ENCODE measurements at places on chromosomes 2 and 18.
A peak's percentile ranks its signal among the peaks of the same experiment; 100 is the strongest.

DNA sequence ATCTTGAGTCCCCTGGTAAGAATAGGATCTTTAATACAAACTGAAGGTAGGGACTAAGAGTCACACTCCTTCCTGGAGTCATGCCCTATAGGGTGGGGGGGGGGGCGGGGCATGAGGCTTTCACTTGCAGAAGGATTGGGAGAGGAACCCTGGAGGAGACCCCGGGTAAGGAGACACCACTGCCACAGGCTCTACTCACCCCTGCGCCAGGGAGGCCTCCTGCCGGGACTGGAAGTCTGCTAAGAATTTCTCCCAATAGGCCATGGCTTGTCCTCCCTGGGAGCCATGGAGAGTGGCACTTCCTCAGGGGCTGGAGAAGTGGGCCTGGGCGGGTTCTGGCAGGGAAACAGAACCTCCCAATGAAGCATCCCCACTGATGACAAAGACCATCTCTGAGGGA is 645.3 kb upstream of the RAB6C start:
- no peak for DNase-seq

DNA sequence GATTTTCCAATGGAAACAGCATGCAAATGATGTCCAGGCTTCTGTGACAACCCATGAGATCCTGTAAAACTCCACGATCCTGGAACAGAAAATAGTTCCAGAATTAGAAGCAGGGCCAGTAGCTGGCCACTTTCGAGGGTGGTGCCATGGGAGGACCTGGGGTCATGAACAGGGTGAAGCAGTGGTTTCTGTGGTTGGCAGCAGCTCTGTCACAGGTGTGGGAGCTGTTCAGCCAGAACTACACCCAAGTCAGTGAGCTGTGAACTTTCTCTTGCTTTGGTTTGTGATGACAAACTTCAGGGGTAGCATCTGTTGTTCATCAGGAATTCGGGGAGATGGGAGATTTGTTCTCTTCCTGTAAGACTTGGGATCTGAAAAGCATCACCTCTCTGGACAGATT is 314.4 kb upstream of the NT5C1B start:
- no peak for DNase-seq

DNA sequence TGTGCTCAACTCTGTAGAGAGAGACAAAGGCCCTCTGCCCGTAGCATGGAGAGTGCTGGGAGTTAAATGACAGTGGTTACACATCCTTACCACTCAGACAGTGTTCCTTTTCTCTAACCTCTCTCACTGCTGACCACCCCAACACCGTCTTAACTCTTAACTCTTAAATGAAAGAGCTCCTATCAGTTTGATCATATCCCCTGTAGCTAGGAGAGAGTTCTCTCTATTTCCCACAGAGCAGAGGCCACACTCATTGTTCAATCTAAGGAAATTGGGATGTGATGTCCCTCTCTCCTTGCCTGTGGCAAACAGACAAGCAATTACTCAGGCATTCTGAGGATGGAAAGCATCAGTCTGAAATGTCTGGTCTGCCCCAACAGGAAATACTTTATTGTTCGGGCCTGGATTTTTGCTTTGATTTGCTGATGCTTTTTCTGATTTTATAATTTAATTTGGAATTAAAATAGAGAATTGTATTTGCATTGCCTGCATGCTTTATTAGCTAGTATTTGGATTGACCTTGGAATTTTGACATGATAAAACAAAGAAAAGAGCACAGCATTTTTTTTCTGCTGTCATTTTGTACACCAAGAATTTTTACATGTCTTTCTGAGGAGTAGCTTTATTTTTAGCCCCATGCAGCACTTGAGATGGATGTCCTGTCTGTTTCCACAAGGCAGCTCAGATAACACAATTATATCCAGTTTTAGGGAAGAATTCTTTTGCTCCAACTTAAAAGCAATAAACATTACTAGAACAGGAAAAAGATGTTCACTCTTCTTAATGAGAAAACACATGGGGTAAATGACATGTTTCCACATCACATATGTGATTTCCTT is 27.7 kb upstream of the IER3IP1 start:
- no peak for DNase-seq

GRCh38 chr2:238720232-238720672 is 127.6 kb upstream of the TWIST2 start:
- peak; percentile 47 for DNase-seq

DNA sequence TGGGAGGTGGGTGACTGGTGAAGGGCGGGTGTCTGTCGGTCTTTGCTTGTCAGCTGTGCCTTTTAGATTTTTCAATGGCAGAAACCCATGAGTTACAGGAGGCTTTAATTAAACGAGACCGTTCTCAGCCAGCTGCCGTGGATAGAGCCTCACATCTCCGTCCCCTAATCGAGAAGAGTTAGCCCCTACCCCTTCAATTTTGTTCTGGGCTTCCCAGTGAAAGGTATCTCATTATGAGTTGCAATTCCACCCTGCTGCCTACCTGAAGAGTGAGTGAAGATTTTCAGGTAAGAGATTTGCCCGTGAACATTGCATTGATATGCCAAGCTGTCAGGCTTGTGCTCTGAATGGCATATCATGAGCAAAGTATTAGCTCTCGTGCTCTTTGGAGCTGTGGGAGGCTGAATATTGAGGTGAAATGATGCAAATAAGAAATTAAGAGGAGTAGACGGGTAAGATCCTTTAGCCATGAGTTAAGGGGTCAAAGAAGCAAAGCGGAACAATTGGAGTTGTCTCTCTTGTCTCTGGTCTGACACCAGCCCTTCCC is 118.7 kb upstream of the MSTN start:
- DNase-seq: no peak

GRCh38 chr2:228869636-228870264 is 401.3 kb downstream of the PID1 start:
- no peak for DNase-seq

- DNase-seq: no peak
Observed at GRCh38 chr2:97926946-97927345, 68.8 kb downstream of the TMEM131 start.

DNA sequence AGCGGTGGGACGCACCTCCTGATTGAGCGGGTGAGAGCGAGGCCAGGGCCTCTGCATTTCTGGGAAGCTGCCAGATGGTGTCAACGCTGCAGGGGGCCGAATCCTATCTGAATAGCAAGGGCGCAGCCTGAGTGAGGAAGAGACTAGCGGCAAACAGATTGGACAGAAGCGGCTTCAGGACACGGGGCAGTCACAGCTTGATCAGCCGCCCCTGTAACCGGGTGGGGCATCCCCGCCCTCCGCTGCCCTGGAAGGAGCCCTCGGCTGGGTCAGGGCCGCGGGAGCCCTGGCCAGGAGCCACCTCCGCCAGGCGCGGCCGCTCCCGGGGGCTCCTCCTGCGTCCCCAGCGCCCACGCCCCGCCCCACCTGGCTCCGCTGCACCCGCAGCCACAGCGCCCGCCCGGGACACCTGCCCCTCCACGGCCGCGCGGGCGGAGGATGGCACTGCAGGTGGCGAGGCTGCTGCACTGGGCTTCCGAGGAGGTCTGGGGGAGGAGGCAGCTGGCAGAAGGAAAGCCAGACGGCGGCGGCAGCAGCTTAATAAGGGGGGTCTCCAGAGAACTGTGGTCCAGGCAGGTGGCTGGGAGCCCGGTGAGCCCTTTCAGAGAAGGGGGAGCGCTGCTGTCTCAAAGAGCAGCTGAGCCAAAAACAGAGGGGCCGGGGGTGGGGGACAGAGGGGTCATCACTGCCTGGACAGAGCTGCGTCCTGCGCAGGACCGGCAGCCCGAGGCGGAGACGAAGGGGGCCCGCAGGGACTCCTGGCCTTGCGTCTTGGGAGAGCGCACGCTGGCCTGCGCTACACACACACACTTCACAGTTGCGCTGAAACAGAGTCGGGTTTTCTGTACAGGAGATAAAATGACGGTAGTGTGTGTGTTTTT is 18.8 kb upstream of the SOX11 start:
- no peak for DNase-seq

- no peak for DNase-seq
Observed at GRCh38 chr18:41058351-41059125, 896.5 kb upstream of the PIK3C3 start.
